SJCRH30 (cell line): ENCODE measurements at places on chromosomes 4 and X. TPM values are rescaled to one million over a fixed set of nuclear protein-coding genes. Genes with fewer than 3 reads are reported as not detected.

DNA sequence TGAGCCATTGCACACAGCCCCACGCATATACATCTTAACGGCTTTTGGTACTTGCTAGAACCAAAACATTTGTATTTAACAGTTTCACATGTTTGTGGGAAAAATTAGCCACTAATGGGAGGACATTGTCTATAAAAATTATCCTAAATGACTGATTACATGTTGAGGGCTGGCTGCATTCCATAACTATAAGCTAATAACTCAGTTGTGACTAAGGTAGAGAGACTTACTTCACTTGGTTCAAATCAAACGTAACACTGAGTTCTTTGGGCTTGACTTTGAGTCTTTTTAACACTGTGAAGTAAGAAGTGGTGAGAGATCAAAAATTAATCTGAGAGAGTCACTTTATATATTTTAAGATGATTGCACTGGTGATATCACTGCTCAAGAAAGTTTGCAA lies 47.9 kb upstream of the PGRMC2 start:
- no peak for DNase-seq
- H3K36me3 ChIP-seq, result no peaks in the 10 kb centered on the region
- peaks cover 11% of the 10 kb centered on the region for H3K4me1 ChIP-seq
- no peak overlapping the region for H3K4me3 ChIP-seq
- H3K27me3 ChIP-seq, result no peaks in the 10 kb centered on the region

GRCh38 chrX:51456246-51456645 lies 40.1 kb downstream of the NUDT11 start:
- no peak overlapping the region for H3K27ac ChIP-seq
- H3K27me3 ChIP-seq, result no peaks in the 10 kb centered on the region
- no peak for DNase-seq
- no peaks in the 10 kb centered on the region for H3K36me3 ChIP-seq
- H3K4me1 ChIP-seq, result no peaks in the 10 kb centered on the region

- no peaks in the 10 kb centered on the region for H3K27me3 ChIP-seq
- H3K4me3 ChIP-seq, result peak within 1 kb of the TSS; percentile 43
- no peaks in the 10 kb centered on the region for H3K36me3 ChIP-seq
- no peaks in the 10 kb centered on the region for H3K4me1 ChIP-seq
Observed at GRCh38 chrX:49199906-49200771, at the start of gene SYP. Gene SYP (minus strand): TSS chrX:49200193. CDS start chrX:49200186, 7 bp downstream.

DNA sequence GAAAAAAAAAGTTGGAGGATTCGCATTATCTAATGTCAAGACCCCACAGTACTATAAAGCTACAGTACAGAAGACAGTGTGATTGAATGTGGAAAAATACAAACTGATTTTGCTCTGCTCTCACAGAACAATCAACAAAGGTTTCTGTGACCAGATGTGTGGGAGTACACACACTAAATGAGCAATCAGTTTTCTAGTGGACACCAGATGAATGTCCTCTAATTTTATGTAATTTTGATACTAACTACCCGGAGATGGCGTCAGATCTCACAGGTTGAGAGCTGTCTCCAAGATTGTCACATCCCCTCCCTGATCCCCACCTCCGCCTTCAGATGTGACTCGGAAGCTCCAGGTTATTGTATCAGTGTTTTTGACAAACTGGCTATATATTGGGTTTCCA lies 81.9 kb upstream of the HUWE1 start:
- no peaks in the 10 kb centered on the region for H3K27me3 ChIP-seq
- H3K4me3 ChIP-seq, result no peak overlapping the region
- H3K36me3 ChIP-seq, result no peaks in the 10 kb centered on the region
- H3K27ac ChIP-seq, result no peak overlapping the region
- H3K4me1 ChIP-seq, result no peaks in the 10 kb centered on the region

DNA sequence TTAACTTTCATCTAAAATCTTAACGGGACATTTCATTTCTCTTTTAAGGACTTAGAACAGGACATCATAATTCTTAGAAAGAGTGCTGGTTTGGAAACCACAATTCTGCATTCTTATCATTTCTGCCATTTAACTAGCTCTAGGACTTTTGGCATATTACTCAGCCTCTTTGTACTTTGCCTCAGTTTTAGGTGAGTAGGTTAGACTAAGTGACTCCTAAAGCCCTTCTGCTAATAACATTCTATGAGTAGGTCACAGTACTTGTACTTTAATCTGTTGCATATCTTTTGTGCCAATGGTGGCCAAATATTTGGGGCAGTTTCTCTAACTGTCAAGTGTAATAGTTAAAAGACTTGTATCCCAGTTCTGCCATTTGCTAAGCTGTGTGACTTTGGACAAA lies 115.4 kb upstream of the NUDT6 start:
- no peaks in the 10 kb centered on the region for H3K27me3 ChIP-seq
- DNase-seq, result no peak
- H3K27ac ChIP-seq, result no peak overlapping the region
- H3K36me3 ChIP-seq, result peaks cover 9% of the 10 kb centered on the region

- H3K36me3 ChIP-seq, result no peaks in the 10 kb centered on the region; the same call in 1 of the 2 replicates
- peak; percentile 90 for DNase-seq
- H3K27ac ChIP-seq, result peak overlapping the region; percentile 42; the same call in 1 of the 2 replicates
- H3K27me3 ChIP-seq, result no peaks in the 10 kb centered on the region
- H3K4me3 ChIP-seq, result no peak overlapping the region
Observed at GRCh38 chr4:56134266-56134665, 185.5 kb downstream of the CEP135 start.

MAGEA2B gene
- 2.2 and 4.7 TPM in 2 replicates for total RNA-seq

- H3K4me3 ChIP-seq, result no peak overlapping the region
- DNase-seq, result no peak
- no peaks in the 10 kb centered on the region for H3K4me1 ChIP-seq
- H3K27me3 ChIP-seq, result no peaks in the 10 kb centered on the region
Observed at GRCh38 chrX:79138658-79139241, 5.7 kb upstream of the GPR174 start.

CSAG1 gene
- total RNA-seq, result 0.41 and 0.63 TPM in 2 replicates

- no peak overlapping the region for H3K27ac ChIP-seq
- DNase-seq, result no peak
- H3K27me3 ChIP-seq, result no peaks in the 10 kb centered on the region
- H3K4me1 ChIP-seq, result peaks cover 7% of the 10 kb centered on the region; the same call in 1 of the 2 replicates
- H3K36me3 ChIP-seq, result no peaks in the 10 kb centered on the region
Observed at GRCh38 chrX:41824551-41824950, 98.8 kb downstream of the CASK start.

HSFX3 gene
- total RNA-seq, result not detected in 2 replicates

ZNF157 gene
- total RNA-seq, result not detected in 2 replicates

RAB41 gene
- total RNA-seq, result not detected in 2 replicates

NAA11 gene
- 0.12 TPM in 1 of 2 replicates, not detected in the other for total RNA-seq

GRCh38 chr4:25013756-25014661 lies 16.7 kb downstream of the LGI2 start:
- no peak overlapping the region for H3K27ac ChIP-seq
- peaks cover 6% of the 10 kb centered on the region; the same call in 1 of the 2 replicates for H3K36me3 ChIP-seq
- no peak for DNase-seq
- H3K4me1 ChIP-seq, result no peaks in the 10 kb centered on the region

NUP62CL gene
- total RNA-seq, result not detected in 2 replicates

GRCh38 chr4:158995040-158995439 lies 107.8 kb upstream of the RAPGEF2 start:
- no peak overlapping the region for H3K27ac ChIP-seq
- no peak for DNase-seq
- peaks cover 2% of the 10 kb centered on the region; the same call in 1 of the 2 replicates for H3K4me1 ChIP-seq
- no peak overlapping the region for H3K4me3 ChIP-seq
- H3K36me3 ChIP-seq, result no peaks in the 10 kb centered on the region

- H3K4me3 ChIP-seq, result no peak overlapping the region
Observed at GRCh38 chrX:68699960-68700746, 52.7 kb downstream of the STARD8 start.

CSN1S1 gene
- total RNA-seq, result not detected in 2 replicates

DNA sequence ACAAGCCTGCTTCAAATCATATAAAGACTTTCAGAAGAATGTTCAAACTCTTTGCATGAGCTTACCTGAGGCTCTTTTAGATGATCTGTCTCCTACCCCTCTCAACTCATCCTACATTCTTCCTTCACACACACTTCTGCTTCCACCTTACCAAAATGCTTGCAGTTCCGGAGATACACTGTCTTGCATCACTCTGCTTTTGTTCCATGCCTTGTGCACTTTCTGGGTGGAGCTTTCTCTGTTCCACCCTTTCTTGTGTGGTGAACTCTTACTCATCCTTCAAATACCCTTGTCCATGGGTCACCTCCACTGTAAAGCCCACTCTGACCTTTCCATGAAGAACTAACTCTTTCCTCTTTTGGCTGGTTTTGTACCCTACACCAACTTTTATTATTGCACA lies 18.4 kb upstream of the MGST2 start:
- no peaks in the 10 kb centered on the region for H3K27me3 ChIP-seq
- no peak for DNase-seq
- H3K27ac ChIP-seq, result no peak overlapping the region
- H3K4me1 ChIP-seq, result peaks cover 8% of the 10 kb centered on the region; the same call in 1 of the 2 replicates

GRCh38 chr4:163558539-163559044 lies 64.1 kb downstream of the TMA16 start:
- H3K4me1 ChIP-seq, result no peaks in the 10 kb centered on the region
- no peaks in the 10 kb centered on the region for H3K36me3 ChIP-seq
- no peak overlapping the region for H3K4me3 ChIP-seq
- H3K27ac ChIP-seq, result no peak overlapping the region
- no peaks in the 10 kb centered on the region for H3K27me3 ChIP-seq

DNA sequence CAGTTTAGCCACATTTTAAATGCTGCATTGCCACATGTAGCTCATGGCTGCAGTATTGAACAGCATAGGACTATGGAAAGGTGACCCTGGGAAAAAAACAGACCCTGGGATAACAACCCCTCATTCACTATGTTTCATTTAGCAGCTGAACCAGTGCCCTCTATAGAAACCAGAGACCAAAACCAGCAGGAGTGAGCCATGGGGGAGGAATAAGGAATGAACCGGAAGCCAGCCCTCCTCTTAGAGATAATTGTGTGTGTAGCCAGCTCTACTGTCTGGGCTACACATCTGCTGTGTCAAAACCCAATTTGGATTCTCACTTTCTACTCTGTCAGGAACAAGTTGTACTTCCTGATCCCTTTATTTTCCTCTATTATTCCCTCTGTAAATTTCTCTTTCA lies 158.5 kb upstream of the S100G start:
- H3K27me3 ChIP-seq, result no peaks in the 10 kb centered on the region
- H3K36me3 ChIP-seq, result no peaks in the 10 kb centered on the region
- H3K4me1 ChIP-seq, result no peaks in the 10 kb centered on the region
- H3K4me3 ChIP-seq, result no peak overlapping the region
- H3K27ac ChIP-seq, result no peak overlapping the region
- no peak for DNase-seq
